ENCODE measurements at places on chromosomes 5 and 9.

GRCh38 chr9:72773570-72773969, 179.3 kb downstream of the ALDH1A1 start:
- DNase-seq, result no peak
- H3K27me3 ChIP-seq, result no peaks in the 10 kb centered on the region
- H3K36me3 ChIP-seq, result no peaks in the 10 kb centered on the region

DNA sequence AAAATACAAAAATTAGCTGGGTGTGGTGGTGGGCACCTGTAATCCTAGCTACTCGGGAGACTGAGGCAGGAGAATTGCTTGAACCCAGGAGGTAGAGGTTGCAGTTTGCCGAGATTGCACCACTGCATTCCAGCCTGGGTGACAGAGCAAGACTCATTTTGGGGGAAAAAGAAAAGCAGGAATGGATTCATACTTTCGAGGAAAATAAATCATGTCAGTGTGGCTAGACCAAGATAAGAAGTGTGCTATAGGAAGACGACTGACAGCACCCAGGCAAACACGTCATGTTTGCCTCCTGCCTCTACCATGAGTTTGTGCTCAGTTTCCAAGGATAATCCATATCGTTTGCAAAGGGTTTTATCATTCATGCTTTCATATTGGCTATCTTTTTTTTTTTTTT, 19.3 kb upstream of the ATOSB start:
- H3K4me3 ChIP-seq, result no peak overlapping the region
- H3K27me3 ChIP-seq, result no peaks in the 10 kb centered on the region
- H3K27ac ChIP-seq, result no peak overlapping the region
- no peaks in the 10 kb centered on the region for H3K4me1 ChIP-seq
- no peaks in the 10 kb centered on the region for H3K36me3 ChIP-seq
- no peak for DNase-seq

GRCh38 chr9:127463911-127464310, 12.6 kb downstream of the LRSAM1 start:
- no peaks in the 10 kb centered on the region for H3K27me3 ChIP-seq
- no peaks in the 10 kb centered on the region for H3K4me1 ChIP-seq

DNA sequence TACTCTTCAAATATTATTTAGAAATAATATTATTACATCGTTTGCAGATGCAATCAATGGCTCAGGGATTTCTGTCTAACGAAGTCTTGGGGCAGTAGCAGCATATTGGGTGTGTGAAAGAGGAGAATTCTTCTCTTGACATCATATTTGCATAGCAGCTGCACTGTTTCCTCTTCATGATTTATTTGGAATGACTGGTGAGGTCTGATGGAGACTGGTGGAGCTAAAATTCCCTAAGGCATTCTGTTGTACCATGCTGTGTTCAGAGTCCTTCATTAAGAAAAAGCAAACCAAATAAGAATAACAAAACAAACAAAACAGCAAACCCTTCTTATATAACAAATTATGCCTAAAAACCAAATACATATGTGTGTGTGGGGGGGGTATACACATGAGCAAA, 177.6 kb downstream of the DIRAS2 start:
- no peaks in the 10 kb centered on the region for H3K4me1 ChIP-seq
- H3K27ac ChIP-seq, result no peak overlapping the region
- no peaks in the 10 kb centered on the region for H3K36me3 ChIP-seq
- DNase-seq, result no peak
- H3K27me3 ChIP-seq, result peaks cover 66% of the 10 kb centered on the region

- no peaks in the 10 kb centered on the region for H3K36me3 ChIP-seq
- peaks cover 32% of the 10 kb centered on the region for H3K27me3 ChIP-seq
- no peak overlapping the region for H3K27ac ChIP-seq
- H3K4me1 ChIP-seq, result no peaks in the 10 kb centered on the region
- H3K4me3 ChIP-seq, result no peak overlapping the region
- DNase-seq, result no peak
These were observed 115.6 kb upstream of the ALDH1B1 start for GRCh38 chr9:38276771-38277439.

DNA sequence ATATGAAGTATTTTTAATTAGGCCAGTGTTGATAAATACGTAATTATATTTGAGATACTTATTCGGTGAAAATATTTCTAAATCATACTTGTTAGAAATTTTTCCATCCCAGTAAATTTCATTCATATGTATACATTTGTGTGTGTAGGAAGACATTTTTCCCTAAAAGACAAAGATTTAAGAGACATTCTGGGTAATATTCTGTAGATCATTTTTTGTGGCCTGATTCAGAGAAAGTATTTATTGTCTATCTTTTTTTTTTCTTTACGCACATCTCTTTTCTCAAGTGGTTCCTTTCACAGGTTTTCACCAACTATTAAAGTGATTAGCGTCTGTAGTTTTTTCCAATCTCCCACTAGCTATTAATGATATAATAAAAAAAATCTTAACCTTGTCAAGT, 224.1 kb downstream of the MEF2C start:
- no peak overlapping the region for H3K27ac ChIP-seq
- no peak for DNase-seq
- peaks cover 49% of the 10 kb centered on the region for H3K27me3 ChIP-seq
- H3K36me3 ChIP-seq, result no peaks in the 10 kb centered on the region

DNA sequence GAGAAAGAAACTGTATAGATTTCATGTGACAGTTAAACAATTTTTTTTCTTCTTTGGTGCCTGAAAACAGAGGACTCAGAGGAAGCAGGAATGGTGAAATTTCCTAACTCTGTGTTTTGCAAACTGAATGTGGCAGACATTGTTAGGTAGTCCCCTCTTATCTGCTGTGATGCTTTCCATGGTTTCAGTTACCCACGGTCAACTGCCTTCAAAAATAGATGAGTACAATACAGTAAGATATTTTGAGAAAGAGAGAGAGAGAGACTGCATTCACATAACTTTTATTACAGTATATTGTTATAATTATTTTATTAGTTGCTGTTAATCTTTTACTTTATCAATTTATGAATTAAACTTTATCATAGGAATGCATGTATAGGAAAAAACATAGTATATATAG, 627.2 kb downstream of the CCDC171 start:
- no peaks in the 10 kb centered on the region for H3K27me3 ChIP-seq
- H3K27ac ChIP-seq, result no peak overlapping the region
- H3K36me3 ChIP-seq, result no peaks in the 10 kb centered on the region

GRCh38 chr5:133330956-133331355, 279.1 kb downstream of the HSPA4 start:
- no peaks in the 10 kb centered on the region for H3K4me1 ChIP-seq
- DNase-seq, result no peak
- H3K27me3 ChIP-seq, result no peaks in the 10 kb centered on the region
- no peak overlapping the region for H3K4me3 ChIP-seq
- no peak overlapping the region for H3K27ac ChIP-seq

DNA sequence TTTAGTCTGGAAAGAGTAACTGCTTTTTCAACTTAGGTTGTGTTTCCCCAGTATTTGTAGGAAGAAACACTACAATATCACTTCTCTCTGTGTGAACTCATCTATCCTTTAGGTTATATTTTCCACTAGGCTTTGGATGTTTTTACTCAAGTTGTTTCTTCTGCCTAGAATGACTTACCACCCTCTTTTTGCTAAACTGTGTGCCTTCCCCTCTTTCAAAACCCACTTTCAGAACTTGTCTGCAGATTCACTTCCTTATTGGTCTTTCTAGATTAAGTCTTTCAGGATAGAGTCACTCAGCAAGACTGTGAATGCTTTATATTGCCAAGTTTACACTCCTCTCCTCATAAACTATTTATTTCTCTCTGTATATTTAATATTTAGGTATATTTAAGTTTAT, 14.2 kb upstream of the CAST start:
- peaks cover 16% of the 10 kb centered on the region for H3K4me1 ChIP-seq
- no peak overlapping the region for H3K27ac ChIP-seq
- H3K36me3 ChIP-seq, result no peaks in the 10 kb centered on the region
- no peaks in the 10 kb centered on the region for H3K27me3 ChIP-seq
- H3K4me3 ChIP-seq, result no peak overlapping the region

DNA sequence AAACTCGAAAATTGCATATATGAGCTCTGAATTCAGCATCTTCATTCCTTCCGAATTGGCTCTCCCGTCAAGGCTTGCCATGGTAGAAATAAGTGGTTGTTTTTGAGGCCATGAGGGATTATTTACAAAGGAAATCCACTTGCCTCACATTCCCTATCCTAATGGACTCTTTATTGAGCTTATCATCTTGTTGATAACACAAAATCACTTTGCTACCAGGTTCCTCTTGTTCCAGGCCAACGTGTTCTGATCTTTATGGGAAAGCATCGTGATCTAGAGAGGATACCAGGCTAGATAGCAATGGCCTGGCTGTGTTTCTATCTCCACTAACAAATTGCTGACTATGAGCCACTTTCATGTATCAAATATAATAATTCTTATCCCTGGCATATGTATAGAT, 811.7 kb downstream of the TLR4 start:
- H3K36me3 ChIP-seq, result no peaks in the 10 kb centered on the region
- H3K27ac ChIP-seq, result no peak overlapping the region
- no peaks in the 10 kb centered on the region for H3K4me1 ChIP-seq
- H3K27me3 ChIP-seq, result no peaks in the 10 kb centered on the region

- no peak overlapping the region for H3K27ac ChIP-seq
- DNase-seq, result no peak
- H3K27me3 ChIP-seq, result no peaks in the 10 kb centered on the region
- H3K36me3 ChIP-seq, result no peaks in the 10 kb centered on the region
- no peaks in the 10 kb centered on the region for H3K4me1 ChIP-seq
These were observed 41.9 kb downstream of the CDH6 start for GRCh38 chr5:31235381-31235780.

GRCh38 chr9:109497226-109498153, 617 bp downstream of the PTPN3 start:
- peaks cover 15% of the 10 kb centered on the region for H3K4me1 ChIP-seq
- H3K27me3 ChIP-seq, result peaks cover 27% of the 10 kb centered on the region
- peak; percentile 56 for DNase-seq
- H3K27ac ChIP-seq, result no peak overlapping the region
- peak overlapping the region; percentile 71 for H3K4me3 ChIP-seq

DNA sequence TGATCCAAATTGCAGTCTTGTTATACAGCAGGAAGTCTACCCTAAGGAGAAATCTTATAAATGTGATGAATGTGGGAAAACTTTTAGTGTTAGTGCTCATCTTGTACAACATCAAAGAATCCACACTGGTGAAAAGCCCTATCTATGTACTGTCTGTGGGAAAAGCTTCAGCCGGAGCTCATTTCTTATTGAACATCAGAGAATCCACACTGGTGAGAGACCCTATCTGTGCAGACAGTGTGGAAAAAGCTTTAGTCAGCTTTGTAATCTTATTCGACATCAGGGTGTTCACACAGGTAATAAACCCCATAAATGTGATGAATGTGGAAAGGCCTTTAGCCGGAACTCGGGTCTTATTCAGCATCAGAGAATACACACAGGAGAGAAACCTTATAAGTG, 10.4 kb downstream of the ZNF189 start:
- no peaks in the 10 kb centered on the region for H3K4me1 ChIP-seq
- H3K4me3 ChIP-seq, result no peak overlapping the region
- H3K27me3 ChIP-seq, result no peaks in the 10 kb centered on the region
- no peak for DNase-seq

GRCh38 chr9:136950656-136951276, 1.3 kb upstream of the LCN12 start:
- no peaks in the 10 kb centered on the region for H3K4me1 ChIP-seq
- no peak for DNase-seq
- H3K27ac ChIP-seq, result no peak overlapping the region
- no peaks in the 10 kb centered on the region for H3K36me3 ChIP-seq
- H3K27me3 ChIP-seq, result no peaks in the 10 kb centered on the region

DNA sequence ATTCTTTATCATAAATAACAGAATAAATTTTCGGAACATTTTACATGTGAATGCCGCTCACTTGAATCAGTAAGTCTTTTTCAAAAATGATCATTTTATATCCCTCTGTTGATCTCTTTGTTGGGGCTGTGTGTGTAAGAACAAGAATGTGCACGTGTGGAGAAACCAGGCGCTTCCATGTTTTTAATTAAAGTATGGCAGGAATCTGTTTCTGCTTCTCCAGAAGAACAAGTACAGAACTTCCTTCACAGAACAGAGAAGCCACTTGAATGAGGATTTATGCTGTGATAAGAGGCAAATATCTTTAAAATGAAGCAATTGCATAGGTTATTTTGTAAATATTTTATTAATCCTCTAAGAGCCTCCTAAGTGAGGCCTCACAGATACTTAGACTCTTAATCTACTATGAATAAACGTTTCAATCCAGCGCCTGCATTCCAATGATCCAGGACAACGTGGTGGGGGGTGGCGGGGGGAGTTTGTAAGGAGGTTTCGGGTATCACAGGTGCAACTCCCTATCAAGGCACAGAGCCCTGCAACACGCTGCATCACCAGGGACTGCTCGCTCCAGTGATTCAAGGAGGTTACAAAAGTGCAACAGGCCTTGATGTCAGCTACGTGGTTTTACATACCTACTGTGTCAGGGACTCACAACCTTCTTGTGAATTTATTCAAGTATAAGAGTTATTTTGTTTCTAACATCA, 409.2 kb downstream of the BNC2 start:
- H3K36me3 ChIP-seq, result no peaks in the 10 kb centered on the region
- H3K4me1 ChIP-seq, result peaks cover 10% of the 10 kb centered on the region
- no peaks in the 10 kb centered on the region for H3K27me3 ChIP-seq
- no peak overlapping the region for H3K4me3 ChIP-seq
- H3K27ac ChIP-seq, result no peak overlapping the region

DNA sequence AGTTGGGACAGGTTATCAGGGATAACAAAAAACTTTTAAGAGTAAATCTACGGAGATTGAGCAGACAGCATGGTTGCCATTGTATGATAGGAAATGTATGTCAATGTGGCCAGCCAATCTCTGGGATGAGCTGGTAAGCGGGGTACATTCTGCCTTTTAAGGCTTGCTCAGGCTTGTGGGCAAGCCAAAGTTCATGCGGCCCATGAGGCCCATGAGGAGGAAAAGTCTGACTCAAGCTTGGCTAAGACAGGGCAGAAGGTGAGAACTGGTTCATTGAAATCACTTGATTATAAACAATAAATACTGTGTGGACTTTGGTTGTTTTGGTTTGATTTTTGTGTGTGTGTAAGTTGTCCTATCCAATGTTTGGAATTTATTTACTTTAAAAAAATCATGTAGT, 997.1 kb downstream of the DNAH5 start:
- H3K4me1 ChIP-seq, result peaks cover 10% of the 10 kb centered on the region
- no peaks in the 10 kb centered on the region for H3K27me3 ChIP-seq
- DNase-seq, result no peak
- H3K27ac ChIP-seq, result no peak overlapping the region

DNA sequence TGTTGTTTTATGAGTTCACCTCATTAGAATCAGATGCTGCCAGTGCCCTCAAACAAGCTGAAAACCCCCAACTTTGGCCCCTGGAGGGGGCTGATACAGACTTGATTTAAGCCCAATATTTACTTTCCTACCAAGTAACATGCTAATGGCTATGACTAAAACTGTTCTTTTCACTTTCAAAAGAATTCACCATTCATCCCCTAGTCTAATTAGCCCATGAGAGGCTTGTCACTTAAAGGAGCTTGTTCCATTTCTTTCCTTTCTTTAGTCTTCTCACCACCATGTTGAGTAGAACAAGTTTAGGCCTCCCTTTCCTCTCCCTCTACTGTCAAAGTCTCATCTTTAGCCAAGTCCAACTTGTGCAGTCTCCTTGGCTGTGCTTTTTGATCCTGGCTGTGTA, 50.4 kb downstream of the EPB41L4B start:
- no peak overlapping the region for H3K4me3 ChIP-seq
- no peaks in the 10 kb centered on the region for H3K27me3 ChIP-seq
- no peak for DNase-seq
- H3K36me3 ChIP-seq, result peaks cover 19% of the 10 kb centered on the region
- H3K27ac ChIP-seq, result no peak overlapping the region

- no peak for DNase-seq
- no peak overlapping the region for H3K4me3 ChIP-seq
- no peaks in the 10 kb centered on the region for H3K36me3 ChIP-seq
- H3K4me1 ChIP-seq, result no peaks in the 10 kb centered on the region
- H3K27ac ChIP-seq, result no peak overlapping the region
- no peaks in the 10 kb centered on the region for H3K27me3 ChIP-seq
These were observed 63.4 kb upstream of the PALM2AKAP2 start for GRCh38 chr9:109716631-109717030.

- no peaks in the 10 kb centered on the region for H3K27me3 ChIP-seq
- peak; percentile 59 for DNase-seq
- no peaks in the 10 kb centered on the region for H3K36me3 ChIP-seq
- no peak overlapping the region for H3K27ac ChIP-seq
These were observed 41.4 kb upstream of the PAPPA start for GRCh38 chr9:116112236-116112635.
